ENCODE measurements at places on chromosomes 5 and 9.
A peak's percentile ranks its signal among the peaks of the same experiment; 100 is the strongest.

- no peak for DNase-seq
Measured at GRCh38 chr9:14307989-14308852, 5.7 kb downstream of the NFIB start.

DNA sequence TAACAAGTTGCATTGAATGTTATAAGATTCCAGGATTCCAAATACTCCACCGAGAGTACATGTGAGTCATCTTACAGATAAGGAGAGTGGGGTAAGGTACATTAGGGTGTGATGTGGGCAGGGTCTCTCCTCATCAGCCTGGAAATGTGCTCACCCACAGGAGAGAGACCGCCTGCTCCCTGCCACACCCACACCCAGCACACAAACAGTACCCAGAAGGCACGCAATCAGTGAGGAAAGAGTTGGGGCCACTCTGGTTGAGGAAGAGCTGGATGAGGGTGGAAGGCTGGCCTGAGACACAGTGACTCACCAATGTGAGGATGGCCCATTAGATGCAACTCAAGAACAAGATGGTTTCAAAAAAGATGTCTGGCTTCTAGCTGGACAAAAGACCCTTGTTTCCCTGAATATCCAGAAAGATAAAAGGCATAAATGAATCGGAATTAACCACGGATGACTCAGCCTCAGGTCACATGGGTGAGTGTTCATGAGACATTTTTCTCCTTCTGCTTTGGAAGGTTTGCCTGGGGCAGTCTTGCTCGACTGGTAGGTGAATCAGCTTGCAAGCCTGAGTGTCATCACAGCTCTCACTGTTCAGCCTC is 51.1 kb upstream of the LHFPL2 start:
- DNase-seq: peak; percentile 90

DNA sequence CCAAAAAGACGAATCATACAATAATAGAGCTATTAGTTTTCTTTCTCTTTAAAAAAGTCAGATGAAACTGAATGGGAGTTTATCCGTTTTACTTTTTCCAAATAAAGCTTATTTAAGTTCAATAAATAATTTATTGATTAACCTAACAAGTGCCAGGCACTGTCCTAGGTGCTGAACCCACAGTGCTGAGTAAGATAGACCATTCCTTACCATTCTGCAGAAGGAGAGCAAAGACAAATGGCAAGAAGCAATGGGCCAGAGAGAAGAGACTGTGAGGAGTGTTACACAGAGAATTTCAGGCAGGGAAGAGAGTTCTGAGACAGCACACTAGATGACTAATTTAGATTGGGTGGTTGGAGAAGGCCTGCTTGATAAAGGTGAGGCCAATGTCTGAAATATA is 127.2 kb downstream of the AUH start:
- no peak for DNase-seq

- no peak for DNase-seq
Measured at GRCh38 chr5:121152411-121152810, 688.3 kb downstream of the PRR16 start.

- no peak for DNase-seq
Measured at GRCh38 chr5:127288676-127289075, 1.9 kb upstream of the MEGF10 start.

GRCh38 chr5:61455179-61456006 is 123.3 kb downstream of the ZSWIM6 start:
- no peak for DNase-seq

DNA sequence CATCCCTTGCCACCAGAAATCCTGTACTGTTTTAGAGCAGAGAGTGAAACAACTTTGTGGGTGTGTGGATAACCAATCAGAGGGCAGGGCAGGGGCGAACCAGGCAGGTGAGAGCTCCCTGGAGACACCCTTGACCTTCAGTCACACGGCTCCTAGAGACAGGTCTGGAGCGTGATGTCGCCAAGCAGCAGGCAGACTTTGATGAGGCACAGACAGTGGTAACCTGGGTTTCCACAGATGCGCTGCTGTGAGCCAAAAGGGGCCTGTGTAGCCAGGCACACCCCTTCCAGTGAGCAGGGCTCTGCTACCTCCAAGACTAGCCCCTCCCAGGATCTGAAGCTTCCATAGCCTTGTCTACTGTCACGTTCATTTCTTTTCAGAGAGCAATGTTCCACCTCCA is 317.8 kb upstream of the ADCY2 start:
- no peak for DNase-seq

DNA sequence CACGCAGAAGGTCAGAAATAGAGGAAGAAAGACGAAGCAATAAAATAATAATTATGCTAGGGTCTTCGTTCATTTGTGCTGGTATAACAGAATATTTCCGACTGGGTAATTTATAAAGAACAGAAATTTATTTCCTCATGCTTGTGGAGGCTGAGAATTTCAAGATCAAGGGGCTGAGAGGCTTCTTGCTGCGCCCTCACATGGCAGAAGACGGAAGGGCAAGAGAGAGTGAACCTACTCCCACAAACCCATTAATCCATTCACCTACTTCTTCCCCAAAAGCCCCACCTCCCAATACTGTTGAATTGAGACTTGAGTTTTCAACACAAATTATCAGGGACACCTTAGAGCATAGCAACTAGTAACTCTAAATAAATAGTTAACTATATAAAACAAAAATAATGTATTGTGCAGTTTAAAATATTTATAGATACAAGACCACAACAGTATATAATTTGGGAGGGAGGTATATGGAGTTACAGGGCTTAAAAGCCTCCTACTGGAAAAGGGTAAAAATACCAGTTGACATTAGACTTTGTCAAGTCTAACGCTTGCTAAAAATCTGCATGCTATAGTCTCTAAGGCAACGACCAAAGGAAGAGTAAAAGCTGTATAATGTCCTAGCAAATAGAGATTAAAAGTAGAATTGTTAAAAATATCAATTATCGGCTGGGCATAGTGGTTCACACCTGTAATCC is 40.3 kb upstream of the NAA35 start:
- DNase-seq: peak; percentile 44

- DNase-seq: peak; percentile 78
Measured at GRCh38 chr9:132769906-132770769, 99.9 kb downstream of the GTF3C4 start.

DNA sequence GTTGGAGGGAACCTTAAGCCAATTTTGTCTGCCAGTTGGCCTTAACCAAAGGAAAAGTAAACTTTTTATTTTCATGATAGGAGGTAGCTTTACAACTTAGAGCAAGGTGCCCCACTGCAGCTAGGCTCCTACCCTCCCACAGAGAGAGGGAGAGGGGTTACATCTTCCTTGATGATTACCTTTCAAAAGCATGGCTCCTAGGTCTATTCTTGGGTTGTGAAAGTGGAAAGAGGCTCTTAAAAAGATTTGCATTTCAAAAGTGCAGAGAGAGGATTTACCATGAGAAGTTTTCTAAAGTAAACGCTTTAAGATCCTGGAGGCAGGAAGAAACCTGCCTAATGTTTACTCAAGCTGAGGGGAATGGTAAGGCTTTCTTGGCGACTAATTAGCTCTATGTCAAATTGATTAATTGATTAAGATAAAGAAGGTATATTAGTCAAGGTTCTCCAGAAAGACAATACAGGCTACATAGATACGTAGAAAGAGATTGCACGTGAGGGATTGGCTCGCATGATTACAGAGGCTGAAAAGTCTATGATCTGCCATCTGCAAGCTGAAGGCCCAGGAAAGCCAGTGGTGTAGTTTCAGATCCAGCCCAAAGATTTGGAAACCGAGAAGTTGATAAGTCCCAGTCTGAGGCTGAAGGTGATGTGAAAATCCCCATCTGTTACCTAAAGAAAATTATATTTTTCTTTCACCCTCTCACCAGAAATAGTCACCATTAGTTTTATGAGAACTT is 333.8 kb upstream of the CTNND2 start:
- no peak for DNase-seq

DNA sequence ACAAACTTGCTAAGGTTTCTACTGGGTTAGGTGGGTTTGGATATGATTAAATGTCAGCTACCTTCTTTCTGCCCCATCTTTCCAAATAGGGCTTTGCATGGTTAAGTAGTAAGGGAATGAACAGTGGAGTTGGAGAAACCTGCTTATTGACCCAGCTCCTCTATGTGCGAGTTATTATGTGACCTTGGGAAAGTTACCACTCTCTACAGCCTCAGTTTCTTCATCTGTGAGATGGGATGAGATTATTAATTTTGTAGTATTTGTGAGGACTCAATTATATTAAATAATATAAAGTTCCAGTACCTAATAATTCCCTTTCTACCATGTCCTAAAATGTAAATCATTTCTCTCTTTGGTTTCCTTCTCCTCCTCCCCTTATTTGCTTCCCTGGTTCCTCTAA is 123.4 kb downstream of the GDNF start:
- no peak for DNase-seq

- peak; percentile 92 for DNase-seq
Measured at GRCh38 chr9:99445371-99445891, 223.3 kb downstream of the SEC61B start.

DNA sequence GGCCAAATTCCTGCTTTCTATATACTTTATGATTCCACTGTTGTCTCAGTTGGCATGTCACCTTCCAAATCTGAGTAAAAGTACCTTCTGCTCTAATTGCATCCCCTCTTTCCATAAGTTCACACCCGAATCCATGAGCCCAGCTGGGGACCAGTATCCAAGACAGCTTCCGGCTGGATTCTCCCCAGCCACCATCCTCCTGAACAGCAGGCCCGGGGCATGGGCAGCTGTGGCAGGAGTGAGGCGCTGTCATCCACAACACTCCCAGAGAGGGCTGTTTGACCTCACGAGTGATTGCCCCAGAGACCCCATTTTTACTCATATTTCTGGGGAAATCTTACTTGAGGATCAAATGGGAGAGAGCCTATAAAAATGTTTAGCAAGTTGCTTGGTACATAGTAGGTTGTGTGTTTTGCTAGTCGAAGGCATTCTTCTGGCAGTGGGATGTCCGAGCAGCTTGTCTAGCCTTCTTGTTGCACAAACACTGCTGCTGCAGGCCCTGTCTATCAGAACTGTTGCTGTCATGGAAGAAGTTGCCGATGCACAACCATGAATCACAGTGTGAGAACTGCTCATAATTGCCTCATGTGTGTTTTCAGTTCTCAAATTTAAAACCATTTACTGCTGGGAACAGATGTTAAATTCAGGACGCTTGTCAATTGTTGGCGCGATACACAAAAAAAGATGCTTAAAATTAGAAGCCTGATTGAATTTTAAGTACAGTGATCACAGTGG is 93.8 kb downstream of the HSPA4 start:
- peak; percentile 67 for DNase-seq

GRCh38 chr5:165143741-165144140 is 1638.3 kb downstream of the MAT2B start:
- no peak for DNase-seq

GRCh38 chr5:149048811-149049210 is 14.1 kb downstream of the SH3TC2 start:
- no peak for DNase-seq

- no peak for DNase-seq
Measured at GRCh38 chr5:96978812-96979449, 43.1 kb downstream of the LNPEP start.

DNA sequence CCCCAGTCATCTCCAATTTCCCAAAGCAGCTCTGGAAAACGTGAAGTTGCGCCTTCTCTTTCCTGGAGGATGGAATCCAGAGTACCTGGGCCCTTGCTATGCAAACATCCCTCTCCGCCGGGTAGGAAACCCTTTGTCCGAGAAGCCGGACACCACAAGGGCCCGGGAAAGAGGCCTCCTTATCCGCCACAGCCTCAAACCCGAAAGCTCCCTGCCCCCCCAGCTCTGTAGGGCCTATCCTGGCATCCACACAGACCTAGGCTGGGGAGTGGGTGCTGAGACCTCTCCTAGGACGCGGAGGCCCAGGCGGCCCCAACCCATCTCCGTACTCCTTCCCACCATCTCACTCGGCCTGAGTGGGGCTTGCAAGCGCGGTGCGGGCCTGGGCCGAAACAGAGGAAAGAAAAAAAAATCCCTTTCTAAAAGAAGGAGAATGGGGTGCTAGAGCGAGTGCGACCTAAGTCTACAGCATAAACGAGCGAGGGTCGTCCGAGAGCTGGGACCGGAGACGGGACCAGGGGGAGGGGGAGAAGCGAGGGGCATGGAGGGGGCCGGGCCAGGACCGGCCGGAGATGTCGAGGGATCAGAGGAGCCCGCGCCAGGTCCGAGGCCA is 624 bp downstream of the FBXW11 start:
- DNase-seq: no peak

GRCh38 chr9:127219520-127219919 is 45.1 kb upstream of the GARNL3 start:
- DNase-seq: peak; percentile 59

DNA sequence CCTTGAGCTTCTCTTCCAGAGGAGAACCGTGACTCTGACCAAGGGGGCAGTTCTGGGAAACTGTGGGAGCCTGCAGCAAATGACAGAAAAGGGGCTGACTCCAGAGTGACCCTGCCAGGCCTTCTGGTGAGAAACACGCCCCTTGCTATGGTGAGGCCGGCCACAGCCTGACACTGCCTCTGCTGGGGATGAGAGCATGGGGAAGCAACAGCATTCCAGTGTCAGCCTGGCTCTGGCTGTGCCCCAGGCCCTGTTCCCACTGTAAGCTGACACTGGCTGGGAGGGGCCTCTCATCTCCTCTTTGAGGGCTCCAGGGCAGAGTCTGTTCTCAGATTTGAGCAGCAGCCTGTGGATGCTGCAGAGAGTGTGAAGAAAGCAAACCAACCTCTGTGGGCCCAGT is 180.0 kb upstream of the IL12B start:
- DNase-seq: no peak

GRCh38 chr5:100518377-100518776 is 16.8 kb upstream of the FAM174A start:
- no peak for DNase-seq

DNA sequence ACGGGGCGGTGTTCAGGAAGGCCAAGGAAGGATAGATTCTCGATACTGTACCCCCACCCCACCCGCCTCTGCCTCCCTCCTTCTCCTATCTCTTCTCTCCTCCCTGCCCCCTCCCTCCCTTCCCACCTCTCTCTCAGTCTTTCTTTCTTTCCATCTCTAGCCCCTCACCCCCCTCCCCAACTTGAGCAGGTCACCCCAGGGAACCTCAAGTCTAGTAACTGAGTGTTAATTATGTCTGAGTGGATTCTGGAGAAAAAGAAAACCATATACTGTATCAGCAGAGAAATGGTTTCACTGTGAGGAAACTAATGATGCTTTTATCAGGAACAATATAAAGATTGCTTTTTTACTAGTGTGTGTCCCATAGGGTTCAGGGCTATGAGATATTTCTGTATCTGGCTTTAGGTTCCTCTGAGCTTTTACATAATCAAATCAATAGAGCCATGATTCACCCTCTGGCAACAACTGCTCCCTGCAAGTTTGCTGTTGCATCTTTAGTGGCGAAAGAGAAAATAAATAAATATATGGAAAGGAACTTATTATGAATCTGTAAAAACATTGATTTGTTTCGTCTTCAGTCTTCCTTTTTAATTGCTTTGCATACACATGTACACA is 639.7 kb downstream of the CCDC171 start:
- DNase-seq: no peak
